ENCODE measurements at places on chromosomes 11 and 22.

DNA sequence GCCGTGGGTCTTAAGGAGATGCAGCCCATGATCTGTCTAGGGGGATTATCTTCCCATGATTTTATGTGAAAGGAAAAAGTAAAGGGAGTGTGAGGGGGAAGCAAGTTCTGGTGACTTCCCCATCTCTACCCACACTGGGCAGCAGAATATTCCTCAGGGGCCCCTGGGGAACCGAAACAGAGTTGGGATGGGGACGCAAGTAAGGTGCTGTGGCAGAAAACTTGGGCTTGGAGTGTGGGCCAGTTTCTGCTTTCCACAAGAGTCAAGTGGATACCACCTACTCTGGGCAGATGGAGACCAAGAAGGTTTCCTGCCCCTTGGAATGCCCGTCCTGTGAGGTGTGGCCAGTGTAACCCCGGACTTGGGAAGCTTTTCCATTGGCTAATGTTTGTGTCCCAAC, 64.4 kb downstream of the SGSM3 start:
- no peak for DNase-seq

DNA sequence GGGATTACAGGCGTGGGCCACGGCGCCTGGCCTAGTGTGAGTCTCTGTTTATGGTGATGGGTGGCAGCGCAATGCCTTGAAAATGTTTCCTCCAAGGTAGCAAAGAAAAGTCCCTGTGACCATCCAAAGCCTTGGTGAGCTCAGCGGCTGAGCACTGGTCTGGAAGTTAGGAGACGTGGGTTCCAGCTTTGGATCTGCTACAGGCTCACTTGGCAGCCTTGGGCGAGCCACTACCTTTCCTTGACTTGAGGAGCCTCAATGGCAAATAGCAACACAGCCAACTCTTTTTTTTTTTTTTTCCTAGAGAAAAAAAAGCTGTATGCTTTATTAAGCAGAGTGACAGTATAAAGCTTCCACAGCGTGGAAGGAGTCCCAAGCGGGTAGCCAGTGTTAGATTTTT, 61.3 kb upstream of the RASD2 start:
- no peak for DNase-seq

- no peak for DNase-seq
These were observed 34.4 kb downstream of the SCUBE2 start for GRCh38 chr11:9057007-9057406.

DNA sequence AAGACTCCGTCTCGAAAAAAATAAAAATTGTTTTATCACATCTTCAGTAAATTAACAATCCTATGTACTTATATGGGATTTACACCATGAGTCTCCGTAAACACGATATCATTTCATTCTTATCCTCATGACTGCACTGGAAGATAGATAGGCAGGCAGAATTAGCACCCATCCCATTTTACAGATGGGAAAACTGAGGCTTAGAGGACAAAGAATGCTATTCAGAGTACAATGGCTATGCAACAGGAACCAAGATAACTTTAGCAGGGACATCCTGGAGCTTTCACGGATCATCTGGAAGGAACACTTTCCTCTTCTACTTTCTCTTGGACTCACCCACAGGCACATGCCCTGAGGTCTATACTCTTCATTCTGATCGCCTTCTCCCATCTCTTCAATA, 14.6 kb upstream of the SGSM1 start:
- no peak for DNase-seq

- DNase-seq, result no peak
These were observed 3.7 kb upstream of the MIEF1 start for GRCh38 chr22:39498368-39498767.

DNA sequence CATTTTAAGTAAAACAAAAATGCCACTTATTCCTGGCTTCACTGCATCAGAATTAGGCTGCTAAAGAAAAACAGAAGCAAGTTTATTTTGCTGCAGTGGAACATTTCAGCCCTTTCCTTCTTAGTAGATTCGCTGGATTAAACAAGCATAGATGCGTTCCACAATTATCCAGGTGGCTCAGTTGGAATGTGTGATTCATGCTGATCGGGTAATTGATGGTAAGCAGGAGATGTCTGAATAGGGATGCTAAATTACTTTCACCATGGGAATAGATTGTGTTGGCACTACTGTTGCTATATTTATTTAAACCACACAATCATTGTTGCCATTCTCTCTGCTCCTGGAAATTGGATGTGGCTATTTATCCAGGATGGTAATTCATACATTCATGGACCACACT, 440.1 kb upstream of the DDI1 start:
- DNase-seq, result no peak
